ENCODE measurements at places on chromosomes 3 and 15.

DNA sequence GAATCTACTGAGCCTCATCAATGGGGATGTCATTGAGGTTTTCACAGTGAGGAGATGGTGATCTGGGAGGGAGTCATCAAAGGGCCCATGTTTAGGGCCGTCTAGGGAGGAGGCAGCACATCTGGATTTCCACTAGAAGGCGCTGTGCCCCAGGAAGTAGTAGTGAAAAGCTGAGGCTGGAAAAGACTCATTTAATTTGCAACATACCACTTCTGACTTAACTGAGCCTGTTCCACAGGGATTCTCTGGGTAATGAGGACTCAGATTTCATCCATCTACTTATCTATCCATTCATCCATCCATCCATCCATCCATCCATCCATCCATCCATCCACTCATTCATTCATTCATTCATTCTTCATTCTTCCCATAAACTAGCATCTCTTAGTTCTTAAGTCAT lies 17.4 kb upstream of the SHF start:
- peak; percentile 33 for DNase-seq

DNA sequence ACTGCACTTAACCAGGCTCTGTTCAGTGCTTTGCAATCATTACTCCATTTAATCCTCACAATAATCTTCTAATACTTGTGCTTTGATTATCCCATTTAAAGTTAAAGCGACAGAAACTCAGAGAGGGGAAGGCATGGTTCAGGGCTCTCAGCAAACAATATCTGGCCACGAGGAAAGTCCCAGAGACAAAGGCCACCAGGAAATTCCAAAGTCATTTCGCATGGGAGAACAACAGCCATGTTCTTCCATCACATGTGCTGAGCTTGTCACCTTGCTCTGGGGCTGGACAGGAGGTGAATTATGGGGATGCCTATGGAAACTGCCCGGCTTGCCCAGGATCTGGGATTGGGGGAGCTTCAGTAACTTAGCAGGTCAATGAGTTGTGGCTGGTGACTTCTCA lies 66.2 kb upstream of the HRH1 start:
- DNase-seq: no peak

DNA sequence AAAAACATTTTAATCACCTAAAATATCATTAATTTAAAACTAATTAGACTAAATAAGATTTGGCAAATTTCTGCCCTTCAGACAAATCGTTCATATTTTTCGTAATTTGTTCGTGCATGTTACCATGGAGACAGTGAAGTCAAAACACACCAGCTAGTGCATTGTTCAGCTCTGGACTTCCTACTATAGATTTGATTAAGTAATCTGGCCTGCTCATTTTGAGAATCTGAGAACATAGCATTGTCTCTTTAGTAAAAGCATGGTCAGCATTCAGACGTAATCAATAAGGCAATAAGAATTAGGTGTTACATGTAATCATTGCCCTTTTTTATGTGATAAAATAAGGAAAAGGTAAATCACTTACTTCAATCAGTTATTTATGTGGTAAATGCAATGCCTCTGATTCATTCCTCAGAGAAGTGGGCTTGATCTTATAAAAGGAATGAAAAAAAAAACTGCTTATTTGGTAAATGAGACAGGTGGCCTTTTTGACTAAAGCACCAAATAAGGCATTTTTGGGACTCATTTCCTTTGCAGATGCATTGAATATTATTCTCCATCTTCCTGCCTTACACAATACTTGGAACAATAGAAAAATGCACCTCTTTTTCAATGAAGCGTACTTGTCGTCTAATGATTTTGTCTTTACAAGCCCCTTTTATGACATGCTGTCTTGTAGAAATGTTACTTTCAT lies 84.5 kb upstream of the FNDC3B start:
- no peak for DNase-seq

GRCh38 chr3:153244961-153245360 lies 82.9 kb downstream of the RAP2B start:
- DNase-seq: no peak

DNA sequence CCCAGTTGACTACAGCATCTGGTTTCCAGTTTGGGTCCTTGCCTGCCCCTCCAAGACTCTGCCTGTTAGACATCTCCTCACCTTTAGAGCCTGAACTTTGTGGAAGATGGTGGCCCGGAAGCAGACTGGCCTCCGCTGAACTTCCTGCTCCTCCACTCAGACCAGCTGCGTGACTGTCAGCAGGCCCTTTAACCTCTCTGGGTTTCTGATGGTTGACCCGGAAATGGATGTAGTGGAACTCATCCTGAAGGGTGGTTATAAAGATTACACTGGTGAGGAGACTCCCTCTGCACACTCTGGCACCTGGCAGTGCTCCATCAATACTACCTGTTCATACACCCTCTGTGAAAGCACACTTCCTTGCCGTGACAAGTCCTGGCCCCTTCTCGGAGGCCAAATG lies 151.9 kb upstream of the TLE3 start:
- no peak for DNase-seq

DNA sequence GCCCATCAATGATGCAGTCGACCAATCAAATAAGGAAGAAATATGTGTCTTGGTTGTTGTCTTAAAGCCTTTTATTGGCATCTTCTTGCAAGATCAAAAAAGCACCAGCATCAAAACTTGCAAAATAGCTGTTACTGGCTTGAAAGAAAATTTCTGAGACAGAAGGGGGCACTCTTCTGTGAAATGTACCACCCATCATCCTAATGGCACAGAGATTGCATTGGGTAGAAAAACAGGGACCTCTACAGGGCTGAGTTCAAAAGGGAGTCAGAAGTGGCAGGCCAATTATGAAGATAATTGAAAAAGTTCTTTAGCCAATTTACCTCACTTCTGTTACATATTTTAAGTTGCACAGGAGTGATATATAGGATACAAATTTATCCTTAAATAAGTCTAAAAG lies 122.3 kb upstream of the GPR149 start:
- no peak for DNase-seq

DNA sequence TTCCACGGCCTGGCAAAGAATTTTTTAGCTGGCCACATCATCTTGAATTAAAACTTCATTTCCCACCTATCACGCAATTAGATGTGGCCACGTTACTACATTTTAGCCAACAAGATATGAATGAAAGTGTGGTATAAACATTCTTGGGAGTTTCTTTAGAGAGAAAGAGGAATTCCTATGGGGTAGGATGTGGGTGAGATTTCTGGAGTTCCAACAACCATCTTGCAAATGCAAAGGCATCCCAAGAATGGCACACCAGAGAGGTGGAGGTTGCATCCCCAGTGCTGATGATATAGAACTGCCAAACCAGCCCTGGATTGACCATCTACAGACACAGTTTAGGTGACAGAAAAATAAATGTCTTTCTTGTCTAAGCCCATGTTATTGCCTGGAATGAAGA lies 66.3 kb upstream of the AKAP13 start:
- no peak for DNase-seq

- no peak for DNase-seq
These were observed 126.3 kb downstream of the IQCH start for GRCh38 chr15:67380921-67381320.

Data from T-helper 1 cell (primary cell).